Activated CD4-positive, alpha-beta T cell treated with anti-CD3 and anti-CD28 coated beads, Interleukin-2, Interleukin-4, amounts not matched to agents 100 ng/mL and 50 ng/mL, durations not matched to agents 16 hours and 8 hours (primary cell): ENCODE measurements at places on chromosomes 3 and 15.

GRCh38 chr3:66617351-66617750, 116.5 kb upstream of the LRIG1 start:
- DNase-seq = no peak

- DNase-seq = no peak
These were observed 103.4 kb downstream of the SNRPN start for GRCh38 chr15:25058080-25058785.

DNA sequence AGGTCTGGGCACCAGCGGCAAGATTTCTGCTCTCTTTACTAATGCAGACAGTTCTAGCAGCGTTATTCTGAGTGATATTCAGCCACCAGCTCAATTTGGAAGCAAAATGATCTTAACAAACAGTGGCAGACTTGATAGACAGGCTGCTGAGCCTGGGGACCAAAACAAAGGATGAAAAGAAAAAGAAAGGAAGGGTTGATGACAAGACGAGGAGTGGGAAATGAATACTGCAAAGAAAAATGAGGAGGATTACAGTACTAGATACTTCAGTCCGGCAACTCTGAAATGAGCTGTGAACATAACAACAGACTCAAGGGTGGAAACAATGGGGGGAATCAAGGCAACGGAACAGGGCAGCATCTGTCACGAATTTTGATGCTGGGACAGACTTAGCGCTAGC, 28.8 kb downstream of the FHIT start:
- no peak for DNase-seq

- DNase-seq = no peak
These were observed 315.1 kb downstream of the STXBP5L start for GRCh38 chr3:121223116-121223515.

DNA sequence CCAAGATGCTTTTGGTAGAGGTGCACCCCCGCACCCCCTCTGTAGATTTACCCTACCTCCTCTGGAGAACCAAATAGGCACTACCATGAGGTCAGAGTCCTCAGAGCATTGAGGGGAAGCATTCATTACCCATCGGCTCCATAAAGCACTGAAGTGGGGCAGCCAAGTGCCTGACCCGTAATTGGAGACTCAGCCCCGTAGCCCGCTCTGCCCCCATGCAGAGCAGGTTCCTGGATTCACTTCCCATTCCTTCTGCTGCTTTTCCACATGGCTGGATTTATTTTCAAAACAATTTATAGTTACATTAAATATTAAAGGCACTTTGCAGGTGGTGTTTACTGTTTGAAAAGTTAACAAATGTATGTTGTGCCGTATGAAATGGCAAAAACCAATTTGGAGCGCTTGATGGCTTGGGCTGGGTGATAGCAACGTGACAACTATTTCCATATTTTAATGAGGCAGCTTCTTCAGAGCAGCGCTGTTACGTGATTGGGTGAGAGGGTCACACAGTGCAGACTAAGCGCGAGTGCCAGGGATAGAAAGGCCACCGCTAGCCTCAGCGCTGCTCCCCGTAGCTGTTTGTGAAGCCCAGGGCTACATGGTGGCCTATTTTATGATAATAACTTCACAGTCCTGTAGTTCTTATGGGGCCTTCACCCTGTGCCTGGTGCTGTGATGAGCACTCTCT, 373.8 kb upstream of the PROK2 start:
- no peak for DNase-seq

DNA sequence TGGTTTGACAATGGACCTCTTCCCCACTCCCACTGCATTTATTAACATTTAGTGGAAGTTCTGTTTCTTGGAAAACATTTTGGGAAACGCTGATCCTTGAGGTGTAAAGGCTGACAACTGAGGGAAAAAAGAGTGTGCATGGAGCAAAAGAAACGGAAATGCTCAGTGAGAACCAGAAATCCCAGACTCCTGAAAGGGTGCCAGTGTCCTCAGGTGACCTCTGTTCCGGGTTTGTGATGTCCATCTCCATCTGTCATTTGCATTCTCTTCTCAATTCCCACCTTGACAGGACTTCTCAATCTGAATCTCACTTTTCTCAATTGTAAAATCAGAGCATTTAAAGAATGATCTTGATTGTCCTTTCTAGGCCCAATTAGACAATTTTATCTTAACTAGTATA, 71.1 kb upstream of the FAM3D start:
- DNase-seq = no peak

- no peak for DNase-seq
These were observed 51.6 kb downstream of the CHDH start for GRCh38 chr3:53794597-53794996.

DNA sequence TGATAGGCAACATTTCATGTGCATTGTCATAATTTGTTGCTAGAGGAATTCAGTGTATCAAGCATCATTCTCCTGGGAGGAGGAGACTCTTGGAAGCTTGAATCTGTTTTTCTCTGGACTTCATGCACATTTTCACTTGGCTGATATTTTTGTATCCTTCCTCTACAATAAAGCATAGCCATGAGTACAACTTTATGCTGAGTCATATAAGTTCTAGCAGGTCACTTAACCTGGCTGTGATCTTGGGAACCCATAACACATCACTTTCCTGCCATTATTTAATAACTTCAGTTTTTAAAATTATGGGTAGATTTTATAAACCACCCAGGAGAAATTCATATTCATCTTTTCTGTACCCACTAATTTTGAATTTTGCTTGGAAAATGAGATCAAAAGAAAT, 203.0 kb upstream of the CD96 start:
- DNase-seq = no peak

DNA sequence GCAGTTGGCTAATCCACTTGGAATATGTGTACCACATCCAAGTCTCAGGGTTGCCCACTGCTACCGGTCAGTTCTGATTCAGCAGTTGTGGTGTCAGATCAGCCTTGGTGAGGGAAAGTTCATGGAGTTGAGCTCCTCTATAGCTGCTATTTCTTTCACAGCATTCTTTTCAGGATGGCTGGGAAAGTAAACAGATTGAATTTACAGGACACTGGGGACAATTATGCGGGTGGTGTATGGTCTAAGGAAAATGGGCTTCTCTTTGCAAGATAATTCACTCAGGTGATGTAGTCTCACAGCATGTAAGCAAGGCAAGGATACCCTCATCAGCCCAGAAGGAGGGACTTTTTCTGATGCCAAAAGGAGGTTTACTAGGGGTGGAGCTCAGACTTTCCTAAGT, 249.9 kb downstream of the DOCK3 start:
- no peak for DNase-seq

DNA sequence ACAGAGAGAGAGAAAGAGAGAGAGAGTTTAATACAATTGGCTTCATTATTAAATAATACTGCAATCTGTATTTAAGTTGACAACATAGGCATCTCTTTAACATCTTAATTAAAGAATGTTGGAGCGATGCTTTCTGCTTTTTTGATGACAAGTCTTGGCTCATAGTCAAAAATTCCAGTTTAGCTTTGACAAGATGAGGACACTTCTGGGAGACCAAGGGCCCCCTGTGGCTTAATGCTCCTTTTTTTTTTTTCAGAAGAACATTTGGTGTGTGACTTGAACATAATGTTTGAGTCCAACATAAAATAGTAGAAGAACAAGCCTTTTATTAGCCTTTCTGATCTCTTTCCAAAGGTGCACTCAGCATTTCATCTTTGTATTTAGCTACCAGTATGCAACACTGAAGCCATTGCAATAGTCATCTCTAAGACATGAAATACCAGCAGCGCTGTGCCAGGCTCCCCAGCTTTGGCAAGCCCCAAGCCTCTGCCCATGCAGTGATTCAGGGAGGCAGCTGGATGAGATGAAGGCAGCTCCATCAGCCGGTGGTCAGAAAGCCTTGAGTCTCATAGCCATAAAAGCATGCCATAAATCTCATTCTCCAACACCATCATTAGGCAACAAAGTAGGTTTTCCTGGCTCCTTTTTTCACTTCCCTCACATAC, 349.4 kb upstream of the SEMA6D start:
- no peak for DNase-seq

DNA sequence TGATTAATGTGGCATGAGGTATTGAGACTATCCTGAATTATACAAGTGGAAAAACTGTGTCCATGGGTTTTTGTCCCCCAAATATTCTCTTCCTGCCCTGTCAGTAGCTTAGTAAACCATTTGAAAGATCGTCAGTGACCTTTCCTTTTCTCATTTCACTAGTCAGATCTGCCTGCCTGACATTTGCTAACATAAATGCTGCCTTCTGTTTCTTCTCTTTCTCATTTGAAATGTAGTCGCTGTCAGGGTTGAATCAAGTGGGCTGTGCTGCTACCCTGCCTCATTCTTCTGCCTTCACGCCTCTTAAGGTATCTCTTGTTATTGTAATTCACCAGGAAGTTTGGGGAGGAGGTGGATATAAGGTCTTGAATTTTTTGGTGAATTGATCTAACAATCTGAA, 67.5 kb downstream of the LRCH3 start:
- no peak for DNase-seq

GRCh38 chr3:90136456-90137191, 1029.2 kb downstream of the EPHA3 start:
- DNase-seq = no peak

- DNase-seq = no peak
These were observed 38.6 kb upstream of the FSTL1 start for GRCh38 chr3:120489421-120489820.
